ENCODE measurements at places on chromosomes 5 and 9.
A peak's percentile ranks its signal among the peaks of the same experiment; 100 is the strongest.

DNA sequence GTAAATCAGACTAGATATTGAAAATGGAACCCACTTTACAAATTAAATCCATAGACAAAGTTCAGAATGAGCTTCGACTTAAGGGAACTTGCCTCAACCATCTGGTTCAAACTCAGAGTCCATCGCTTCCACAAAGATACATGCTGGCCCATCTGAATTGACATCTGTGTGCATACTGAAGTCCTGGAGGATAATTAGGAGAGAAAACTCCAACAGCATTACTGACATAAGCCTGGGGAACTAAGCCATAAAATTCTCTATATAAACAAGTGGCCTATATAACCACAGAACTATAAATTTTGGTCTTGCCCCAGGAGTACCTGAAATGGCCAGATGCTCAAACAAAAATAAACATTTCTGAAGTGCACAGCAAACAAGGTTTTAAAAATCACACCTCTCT lies 94.4 kb downstream of the IZUMO3 start:
- DNase-seq: peak; percentile 6

- no peak for DNase-seq
These were observed 1000.2 kb downstream of the NR2F1-AS1 start for GRCh38 chr5:92580814-92581213.

GRCh38 chr5:2311851-2312250 lies 429.1 kb upstream of the IRX4 start:
- DNase-seq: no peak

DNA sequence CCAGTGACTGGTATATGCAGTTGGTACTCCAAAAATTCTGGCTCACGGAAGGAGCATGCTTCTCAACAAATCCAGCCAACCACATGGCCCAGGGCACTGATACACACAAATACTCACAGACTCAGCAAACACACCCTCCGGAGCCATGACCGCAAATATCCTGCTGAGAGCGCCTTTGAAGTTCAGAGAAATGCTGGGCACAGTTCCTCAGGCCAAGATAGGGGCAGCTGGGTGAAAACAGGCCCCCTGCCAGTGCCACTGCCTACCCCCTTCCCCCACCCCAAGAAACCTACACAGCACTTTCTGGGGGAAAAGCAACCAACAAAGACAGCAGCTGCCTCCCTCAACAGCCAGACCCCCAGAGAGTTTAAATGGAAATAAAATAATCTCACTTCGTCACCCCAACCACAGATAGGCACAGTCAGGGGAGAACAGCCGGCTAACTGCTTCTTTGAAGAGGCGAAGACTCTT lies 120.0 kb downstream of the C5orf15 start:
- DNase-seq: no peak

DNA sequence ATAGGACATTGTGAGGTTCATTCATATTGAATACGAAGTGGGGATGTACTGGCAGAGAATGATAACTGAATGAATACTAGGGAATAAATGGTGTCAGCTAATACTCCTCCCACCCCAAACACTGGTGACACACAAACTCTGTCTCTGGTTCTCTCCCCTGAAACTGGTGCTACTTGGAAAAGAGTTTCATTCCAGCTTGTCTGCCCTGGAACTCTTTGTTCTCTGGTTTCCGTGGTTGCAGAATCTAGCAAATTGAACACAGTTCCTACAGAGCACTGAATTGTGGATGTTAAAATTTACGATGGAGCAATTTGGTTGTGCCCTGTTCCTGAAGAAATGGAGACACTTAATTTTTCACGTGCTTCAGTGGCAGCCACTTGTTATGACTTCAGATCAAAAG lies 181.7 kb downstream of the KCTD16 start:
- DNase-seq: peak; percentile 24

DNA sequence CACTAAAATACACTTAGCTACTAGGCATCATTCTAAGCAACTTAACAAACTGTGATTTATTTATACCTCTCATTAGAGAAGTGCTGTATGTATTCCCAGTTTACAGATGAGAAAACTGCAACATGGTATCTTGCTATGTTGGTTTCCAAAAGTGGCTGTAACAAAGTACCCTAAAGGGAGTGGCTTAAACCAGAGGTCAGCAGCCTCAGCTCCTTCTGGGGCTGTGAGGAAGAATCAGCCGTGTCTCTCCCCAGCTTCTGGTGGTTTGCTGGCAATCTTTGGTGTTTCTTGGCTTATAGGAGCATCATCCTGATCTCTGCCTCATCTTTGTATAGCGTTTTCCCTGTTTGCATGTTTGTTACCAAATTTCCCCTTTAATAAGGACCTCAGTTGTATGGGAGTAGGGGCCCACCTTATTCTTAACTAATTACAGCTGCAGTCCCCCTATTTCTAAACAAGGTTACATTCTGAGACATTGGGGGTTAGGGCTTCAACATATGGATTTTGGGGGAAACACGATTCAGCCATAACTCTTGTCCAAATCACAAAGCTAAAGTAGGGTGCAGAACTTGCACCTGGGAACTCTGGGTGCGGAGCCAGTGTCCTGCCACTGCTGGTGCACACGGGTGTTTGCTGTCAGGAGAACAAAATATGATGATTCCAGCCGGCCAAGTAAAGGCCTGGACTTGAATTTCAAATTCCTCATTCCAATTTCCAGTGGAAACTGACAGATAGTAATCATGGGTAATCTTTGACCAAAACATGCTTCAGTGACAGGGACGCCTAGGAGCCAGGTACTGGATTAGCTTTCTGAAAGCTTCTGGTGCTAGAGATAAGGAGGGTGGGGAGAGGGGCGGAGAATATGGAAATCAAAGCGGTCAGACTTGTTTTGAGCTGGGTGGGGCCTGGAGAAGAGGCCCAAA lies 43.3 kb downstream of the RAI14 start:
- no peak for DNase-seq

DNA sequence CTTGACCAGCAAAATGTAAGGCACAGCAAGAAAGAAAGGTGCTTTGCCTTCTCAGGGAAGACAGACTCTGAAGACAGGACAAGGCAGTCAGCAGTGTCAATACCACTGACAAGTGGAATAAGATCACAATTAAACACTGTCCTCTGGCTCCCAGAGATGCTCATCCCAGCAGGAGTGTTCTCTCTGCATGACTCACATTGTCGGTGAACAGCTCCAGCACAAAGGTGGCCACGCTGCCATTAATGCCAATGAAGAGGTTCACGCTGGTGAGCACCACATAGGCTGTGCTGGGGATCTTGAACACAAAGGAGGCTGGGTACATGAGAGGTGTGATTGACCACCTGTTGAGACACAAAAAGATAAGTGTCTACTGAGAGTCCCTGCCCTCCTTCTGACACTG lies 31.9 kb downstream of the NIPSNAP3B start:
- DNase-seq: no peak

DNA sequence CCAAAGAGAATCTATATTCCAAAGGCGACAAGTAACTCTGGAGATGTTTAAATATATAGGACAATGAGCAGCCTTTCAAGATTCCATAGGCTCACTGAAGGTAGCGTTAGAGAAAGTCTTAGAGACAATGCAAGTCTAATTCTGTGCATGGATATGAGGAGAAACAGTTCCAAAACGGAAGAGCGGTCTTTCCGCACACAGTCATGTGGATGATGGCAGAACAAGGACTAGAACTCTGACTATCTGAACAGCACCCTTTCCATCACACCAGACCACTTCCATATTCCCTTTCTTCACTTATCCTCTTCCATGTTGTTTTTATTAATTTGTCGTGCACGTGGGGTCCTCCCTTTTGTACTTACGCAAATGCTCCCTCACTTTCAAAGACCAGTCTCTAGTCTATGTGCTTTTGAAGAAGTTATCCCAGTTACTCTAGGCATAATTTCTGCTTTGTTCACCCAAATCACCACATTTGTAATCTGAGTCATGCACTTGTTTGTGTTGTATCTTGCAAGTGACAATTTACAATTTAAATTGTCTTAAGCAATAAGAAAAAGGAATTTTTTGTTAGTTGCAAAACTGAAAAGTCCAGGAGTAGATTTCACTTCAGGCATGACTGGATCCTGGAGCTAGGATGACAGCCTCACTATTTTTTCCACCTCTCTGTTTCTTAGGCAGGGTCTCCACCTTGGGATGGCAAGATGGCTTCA lies 116.0 kb upstream of the ADRA1B start:
- no peak for DNase-seq

- DNase-seq: no peak
These were observed 96.9 kb upstream of the KLF4 start for GRCh38 chr9:107586493-107586892.

DNA sequence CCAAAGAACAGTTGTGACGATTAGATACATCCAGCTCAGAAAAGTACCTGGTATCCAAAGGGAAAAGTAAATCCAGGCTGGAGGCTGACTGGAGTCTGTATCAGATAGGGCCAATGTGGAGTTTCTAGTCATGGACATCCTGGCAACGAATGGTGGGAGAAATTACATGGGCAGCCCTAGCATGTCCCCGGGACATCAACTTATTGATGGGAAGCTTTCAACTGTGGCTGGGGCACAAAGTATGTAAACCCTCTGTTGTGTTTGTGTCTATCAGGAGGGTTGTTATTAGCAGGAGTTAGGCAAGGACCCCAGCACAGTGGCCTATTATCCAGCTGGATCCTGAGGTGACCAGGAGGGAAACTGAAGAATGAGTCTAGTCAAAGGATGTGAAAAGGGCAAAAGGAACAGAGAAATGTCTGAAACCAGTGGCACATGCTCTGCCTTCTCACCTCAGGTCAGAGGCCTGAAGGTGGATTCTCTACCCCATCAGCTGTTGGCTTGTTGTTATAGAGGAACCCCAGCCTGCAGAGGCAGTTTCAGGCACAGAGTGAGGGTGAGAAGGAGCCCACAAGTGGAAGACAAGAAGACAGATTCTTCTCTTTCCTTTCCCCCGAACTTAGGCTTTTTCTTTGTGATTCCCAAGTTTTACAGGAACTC lies 19.9 kb downstream of the IFNW1 start:
- no peak for DNase-seq

- DNase-seq: no peak
These were observed 85.0 kb downstream of the PRRT1B start for GRCh38 chr9:131630205-131630831.

DNA sequence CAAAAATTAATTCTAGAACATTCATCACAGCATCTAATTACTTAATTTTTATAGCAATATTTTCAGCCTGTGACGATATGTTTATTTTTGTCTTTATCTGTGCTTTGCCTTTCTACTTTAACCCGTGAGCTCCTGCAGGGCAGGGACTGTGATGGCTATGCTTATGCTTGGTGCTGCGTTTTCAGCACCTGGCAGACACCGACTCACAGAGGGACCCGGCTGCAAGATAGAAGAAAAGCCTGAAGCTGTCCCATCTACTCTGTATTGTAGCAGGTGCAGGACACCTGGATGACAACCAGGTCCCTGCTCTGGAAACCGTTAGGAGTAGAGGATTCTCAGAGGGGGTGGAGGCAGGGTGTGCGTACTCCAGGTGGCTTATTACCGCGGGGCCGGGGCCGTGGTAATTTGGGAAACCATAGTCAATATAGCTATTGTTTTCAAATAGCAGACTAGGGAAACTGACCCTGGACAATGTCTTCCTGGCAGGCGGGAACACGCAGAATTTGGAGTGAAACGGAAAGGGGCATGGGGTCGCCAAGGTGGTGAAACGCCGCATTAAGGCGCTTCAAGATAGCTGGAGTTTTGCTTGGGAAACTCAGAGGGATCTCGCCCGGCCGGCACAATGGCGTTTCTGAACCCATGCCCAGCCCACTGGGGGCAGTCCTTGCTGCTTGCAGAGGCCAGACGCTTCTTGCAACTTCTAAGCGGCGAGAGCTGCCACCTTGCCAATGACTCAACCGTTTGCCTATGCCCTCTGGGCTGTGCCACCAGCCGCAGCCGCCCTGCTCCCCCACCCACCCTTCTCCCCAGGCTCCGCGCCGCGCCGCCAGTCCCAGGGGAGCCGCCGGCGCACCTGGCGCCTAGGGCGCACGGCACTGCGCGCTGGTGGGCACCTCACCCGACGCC lies 140.1 kb upstream of the PALM2AKAP2 start:
- no peak for DNase-seq

GRCh38 chr5:93569300-93570160 lies 11.5 kb downstream of the NR2F1-AS1 start:
- DNase-seq: no peak

DNA sequence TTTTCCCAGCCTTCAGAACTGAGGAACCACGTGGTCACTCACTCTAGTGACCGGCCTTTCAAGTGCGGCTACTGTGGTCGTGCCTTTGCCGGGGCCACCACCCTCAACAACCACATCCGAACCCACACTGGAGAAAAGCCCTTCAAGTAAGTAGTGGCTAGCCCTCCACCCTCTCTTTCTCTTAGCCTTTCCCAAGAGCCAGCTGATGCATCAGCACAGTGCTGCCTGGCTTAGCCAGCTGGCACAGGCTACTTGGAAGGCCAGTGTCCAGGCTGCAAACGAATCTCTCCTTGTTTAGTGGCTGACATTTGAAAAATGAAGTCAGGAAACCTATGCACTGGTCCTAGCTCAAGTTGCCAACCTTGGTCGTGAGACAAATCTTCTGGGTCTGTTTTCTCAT lies 91.1 kb downstream of the PRDM6 start:
- no peak for DNase-seq

DNA sequence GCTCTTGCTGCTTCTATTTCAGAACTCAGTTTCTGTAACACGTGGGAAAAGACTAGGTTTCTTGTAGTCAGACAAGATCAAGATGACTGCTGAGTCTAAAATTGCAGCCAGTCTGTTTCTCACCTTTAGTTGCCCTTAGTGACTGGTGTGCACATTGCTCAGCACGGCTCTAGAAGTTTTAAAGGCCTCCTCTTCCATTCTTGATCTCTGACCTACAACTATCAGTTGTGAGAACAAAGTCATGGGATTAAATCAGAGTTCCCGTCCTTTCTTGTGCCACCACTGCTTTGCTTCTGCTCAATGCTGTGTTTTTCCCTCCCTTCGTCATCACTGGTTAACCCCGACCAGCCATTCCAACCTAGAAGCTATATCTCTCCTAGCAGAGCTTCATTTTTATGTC lies 52.8 kb downstream of the GDA start:
- DNase-seq: no peak

DNA sequence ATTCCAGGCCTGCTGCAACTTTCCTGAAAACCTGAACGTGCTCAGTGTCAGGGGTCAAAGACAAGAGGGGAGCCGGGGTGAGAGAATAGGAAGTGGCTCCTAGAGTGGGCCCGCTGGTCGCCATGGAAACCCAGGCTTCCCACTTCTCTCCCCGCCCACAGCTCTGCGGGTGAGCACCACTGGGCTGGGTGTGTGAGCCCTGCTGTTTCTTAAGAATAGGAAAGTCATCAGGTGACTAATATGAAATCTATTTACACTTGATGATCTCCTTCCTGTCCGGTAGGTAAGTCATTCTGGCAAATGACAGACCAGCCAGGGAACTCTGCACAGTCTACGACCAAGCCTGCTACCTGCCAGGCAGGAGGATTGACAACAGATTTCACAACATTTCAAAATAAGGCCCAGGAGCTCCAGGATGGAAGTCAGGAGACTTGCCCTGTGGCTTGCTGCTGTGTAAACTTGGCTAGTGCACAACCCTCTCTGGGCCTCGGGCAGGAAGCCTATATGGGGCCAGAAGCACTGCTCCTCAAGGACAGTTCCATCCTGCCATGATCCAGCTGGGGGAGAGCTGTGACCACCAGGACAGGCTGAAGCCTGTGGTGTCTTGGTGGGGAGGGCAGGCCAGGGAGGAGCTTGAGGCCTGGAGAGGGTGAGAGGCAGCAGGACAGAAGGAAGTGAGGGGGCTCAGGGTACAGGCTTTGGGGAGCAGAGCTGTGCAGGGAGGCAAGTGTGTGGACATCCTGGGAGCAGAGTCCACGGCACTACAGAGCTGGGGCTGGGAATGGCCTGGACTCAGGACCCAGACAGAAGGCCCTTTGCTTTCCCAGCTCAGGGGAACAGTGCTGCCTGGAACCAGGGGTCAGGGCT lies 60.6 kb downstream of the SHB start:
- peak; percentile 26 for DNase-seq

GRCh38 chr5:31809050-31809870 lies 170.3 kb downstream of the PDZD2 start:
- DNase-seq: peak; percentile 73

GRCh38 chr9:79638806-79639205 lies 67.0 kb downstream of the TLE4 start:
- DNase-seq: no peak

All from NCI-H748 treated with DMSO at 0.1 percent for 48 hours (cell line).